Activated CD4-positive, alpha-beta T cell treated with anti-CD3 and anti-CD28 coated beads, Interleukin-2, amount 10 ng/mL, durations not matched to agents 7 days and 5 days (primary cell): ENCODE measurements at places on chromosomes 7 and 10. TPM values are rescaled to one million over a fixed set of nuclear protein-coding genes. Genes with fewer than 3 reads are reported as not detected.
A peak's percentile ranks its signal among the peaks of the same experiment; 100 is the strongest.

DNA sequence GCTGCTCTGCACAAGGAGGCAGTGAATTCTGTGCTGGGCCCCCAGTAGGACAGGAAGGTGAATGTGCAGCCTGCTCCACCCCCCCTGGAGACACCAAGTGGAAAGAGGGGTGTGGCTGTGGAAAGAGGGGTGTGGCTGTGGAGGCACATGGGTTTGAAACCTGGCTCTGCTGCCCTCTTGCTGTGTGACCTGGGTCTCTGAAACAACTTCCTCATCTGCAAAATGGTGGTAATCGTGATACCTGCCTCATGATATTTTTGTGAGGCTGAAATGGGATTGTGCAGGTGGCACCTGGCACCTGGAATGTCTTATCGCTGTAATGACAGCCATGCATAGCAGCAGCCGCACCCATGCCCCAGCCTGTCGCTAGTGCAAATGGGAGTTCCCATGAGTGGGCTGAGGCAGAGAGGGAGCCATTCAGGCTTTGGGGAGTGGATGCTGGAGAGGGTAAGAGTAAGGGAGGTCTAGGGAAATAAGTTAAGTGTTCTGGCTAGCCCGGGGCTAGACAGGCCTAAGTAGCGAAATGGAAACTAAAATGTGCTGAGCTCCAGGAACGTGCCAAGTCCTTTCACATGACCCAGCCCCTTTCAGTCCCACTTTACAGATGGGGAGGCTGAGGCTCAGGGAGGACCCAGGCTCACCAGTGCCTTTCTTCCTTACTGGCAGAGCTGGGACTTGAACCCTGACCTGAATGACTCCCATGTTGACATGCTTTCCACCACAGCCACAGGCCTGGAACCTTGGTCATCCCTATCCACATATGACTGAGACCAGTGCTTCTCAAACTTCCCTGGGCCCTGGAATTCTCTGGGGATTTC is 35.0 kb downstream of the C10orf105 start:
- peak; percentile 16 for DNase-seq
- H3K27me3 ChIP-seq: peaks cover 1% of the 10 kb centered on the region
- peaks cover 3% of the 10 kb centered on the region for H3K4me1 ChIP-seq
- H3K4me3 ChIP-seq: no peak overlapping the region

GRCh38 chr10:32205670-32206069 is 141.3 kb downstream of the EPC1 start:
- H3K4me3 ChIP-seq: no peak overlapping the region
- H3K36me3 ChIP-seq: no peaks in the 10 kb centered on the region
- H3K4me1 ChIP-seq: peaks cover 5% of the 10 kb centered on the region
- no peak for DNase-seq
- no peak overlapping the region for H3K27ac ChIP-seq

GRCh38 chr10:65808687-65809333 is 1117.0 kb upstream of the LRRTM3 start:
- H3K4me1 ChIP-seq: no peaks in the 10 kb centered on the region
- no peak overlapping the region for H3K27ac ChIP-seq
- no peaks in the 10 kb centered on the region for H3K36me3 ChIP-seq
- DNase-seq: no peak
- no peaks in the 10 kb centered on the region for H3K27me3 ChIP-seq

GRCh38 chr7:28747854-28748253 is 210.3 kb downstream of the TRIL start:
- no peak overlapping the region for H3K4me3 ChIP-seq
- DNase-seq: no peak
- peaks cover 1% of the 10 kb centered on the region for H3K27me3 ChIP-seq
- no peaks in the 10 kb centered on the region for H3K36me3 ChIP-seq
- no peaks in the 10 kb centered on the region for H3K4me1 ChIP-seq

DNA sequence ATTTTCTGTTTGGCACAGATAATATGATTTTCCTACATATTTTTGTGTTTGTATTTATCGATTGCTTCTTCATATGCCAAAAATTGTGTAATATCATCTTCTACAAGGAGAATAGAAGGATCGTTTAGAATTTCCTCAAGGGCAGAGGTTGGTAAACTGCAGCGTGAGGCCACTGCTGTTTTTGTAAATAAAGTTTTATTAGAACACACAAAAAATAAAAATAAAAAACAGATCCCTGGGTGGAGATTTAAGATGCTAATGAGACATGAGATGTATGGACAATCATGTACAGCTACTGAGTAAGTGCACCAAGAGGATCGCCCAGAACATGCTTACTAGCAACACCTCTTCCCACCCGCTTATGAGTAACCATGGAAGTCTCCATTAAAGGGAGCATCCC is 9.6 kb downstream of the LYZL2 start:
- no peaks in the 10 kb centered on the region for H3K4me1 ChIP-seq
- peaks cover 19% of the 10 kb centered on the region for H3K27me3 ChIP-seq
- no peak overlapping the region for H3K27ac ChIP-seq
- no peak for DNase-seq
- no peak overlapping the region for H3K4me3 ChIP-seq
- H3K36me3 ChIP-seq: no peaks in the 10 kb centered on the region

GRCh38 chr7:38880454-38880853 is 28.5 kb downstream of the VPS41 start:
- H3K4me1 ChIP-seq: peaks cover 7% of the 10 kb centered on the region
- no peak for DNase-seq
- H3K27ac ChIP-seq: no peak overlapping the region
- H3K36me3 ChIP-seq: peaks cover 23% of the 10 kb centered on the region

GIMAP1 gene
- total RNA-seq: 19.6 TPM

GRCh38 chr10:54985732-54986131 is 184.7 kb upstream of the PCDH15 start:
- DNase-seq: no peak
- H3K27ac ChIP-seq: no peak overlapping the region
- no peaks in the 10 kb centered on the region for H3K36me3 ChIP-seq
- no peak overlapping the region for H3K4me3 ChIP-seq

THSD7A gene
- total RNA-seq: not detected

GRCh38 chr7:128190051-128190647 is 50.9 kb upstream of the LEP start:
- no peak for DNase-seq
- no peak overlapping the region for H3K4me3 ChIP-seq
- peaks cover 5% of the 10 kb centered on the region for H3K4me1 ChIP-seq
- no peak overlapping the region for H3K27ac ChIP-seq
- H3K27me3 ChIP-seq: peaks cover 28% of the 10 kb centered on the region
- H3K36me3 ChIP-seq: peaks cover 9% of the 10 kb centered on the region

PKD2L1 gene
- not detected for total RNA-seq

DNA sequence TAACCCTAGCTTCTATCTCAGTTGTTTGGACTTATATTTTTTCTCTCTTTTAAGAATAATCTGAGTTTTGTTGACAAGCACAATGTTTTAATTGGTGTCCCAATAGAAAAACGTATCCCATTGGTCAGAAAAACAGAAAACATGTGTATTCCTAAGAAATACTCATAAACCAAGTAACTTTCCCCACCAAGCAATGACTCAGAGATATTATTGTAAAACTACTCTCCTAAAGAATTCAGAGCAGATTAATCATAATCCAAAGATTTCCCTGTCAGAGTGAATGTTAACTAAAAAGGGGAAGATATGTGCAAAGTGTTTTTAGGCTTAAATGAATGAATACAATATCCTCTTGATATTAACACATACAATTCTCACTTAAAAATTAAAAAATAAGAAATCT is 29.4 kb upstream of the MBL2 start:
- DNase-seq: no peak
- no peak overlapping the region for H3K4me3 ChIP-seq
- no peaks in the 10 kb centered on the region for H3K27me3 ChIP-seq
- H3K4me1 ChIP-seq: no peaks in the 10 kb centered on the region
- H3K27ac ChIP-seq: no peak overlapping the region
- H3K36me3 ChIP-seq: no peaks in the 10 kb centered on the region

SLC29A4 gene
- 0.25 TPM for total RNA-seq

GRCh38 chr7:27992755-27993493 is 187.7 kb downstream of the JAZF1 start:
- H3K4me1 ChIP-seq: peaks cover 2% of the 10 kb centered on the region
- no peaks in the 10 kb centered on the region for H3K27me3 ChIP-seq
- no peak for DNase-seq
- H3K4me3 ChIP-seq: no peak overlapping the region
- peaks cover 5% of the 10 kb centered on the region for H3K36me3 ChIP-seq
- no peak overlapping the region for H3K27ac ChIP-seq

- no peak overlapping the region for H3K4me3 ChIP-seq
- H3K36me3 ChIP-seq: peaks cover 4% of the 10 kb centered on the region
- no peaks in the 10 kb centered on the region for H3K27me3 ChIP-seq
- H3K27ac ChIP-seq: no peak overlapping the region
- no peak for DNase-seq
Measured at GRCh38 chr7:114821030-114821900, 100.6 kb upstream of the MDFIC start.

DNA sequence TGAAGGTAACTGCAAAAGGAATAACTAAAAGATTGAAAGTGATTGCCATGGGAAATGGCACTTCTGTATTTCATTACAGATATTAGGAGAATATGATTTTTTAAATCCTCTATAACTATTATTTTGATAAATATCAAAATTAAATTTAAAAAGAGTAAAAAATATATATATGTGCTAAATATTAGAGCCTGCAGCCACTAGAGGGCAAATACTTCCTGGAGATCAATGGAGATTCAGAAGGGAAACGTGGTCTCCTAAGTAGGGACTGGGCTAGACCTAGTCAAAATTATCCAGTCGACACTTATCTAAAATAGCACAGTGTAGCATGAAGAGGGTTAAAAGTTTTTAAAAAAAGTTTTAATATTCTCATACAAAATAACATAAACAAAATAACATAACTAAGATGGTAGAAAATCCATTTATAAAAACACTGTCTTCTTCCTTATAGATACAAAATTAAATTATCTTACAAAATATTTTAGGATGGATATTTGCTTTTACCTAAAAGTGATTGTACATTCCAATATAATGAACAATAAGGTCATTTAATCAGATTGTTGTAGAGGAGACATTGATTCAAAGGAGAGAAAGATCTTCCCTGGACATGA is 434.3 kb downstream of the MDFIC start:
- no peak for DNase-seq
- H3K27ac ChIP-seq: no peak overlapping the region
- H3K36me3 ChIP-seq: no peaks in the 10 kb centered on the region
- H3K4me3 ChIP-seq: no peak overlapping the region

OGDH gene
- total RNA-seq: 114 TPM

GRCh38 chr10:109403551-109403950 is 519.8 kb downstream of the XPNPEP1 start:
- H3K36me3 ChIP-seq: no peaks in the 10 kb centered on the region
- no peaks in the 10 kb centered on the region for H3K4me1 ChIP-seq
- no peaks in the 10 kb centered on the region for H3K27me3 ChIP-seq
- H3K4me3 ChIP-seq: no peak overlapping the region

- no peak overlapping the region for H3K27ac ChIP-seq
- no peak for DNase-seq
- no peak overlapping the region for H3K4me3 ChIP-seq
- peaks cover 10% of the 10 kb centered on the region for H3K4me1 ChIP-seq
- H3K27me3 ChIP-seq: peaks cover 2% of the 10 kb centered on the region
Measured at GRCh38 chr10:63689768-63690167, 168.6 kb downstream of the REEP3 start.

DNA sequence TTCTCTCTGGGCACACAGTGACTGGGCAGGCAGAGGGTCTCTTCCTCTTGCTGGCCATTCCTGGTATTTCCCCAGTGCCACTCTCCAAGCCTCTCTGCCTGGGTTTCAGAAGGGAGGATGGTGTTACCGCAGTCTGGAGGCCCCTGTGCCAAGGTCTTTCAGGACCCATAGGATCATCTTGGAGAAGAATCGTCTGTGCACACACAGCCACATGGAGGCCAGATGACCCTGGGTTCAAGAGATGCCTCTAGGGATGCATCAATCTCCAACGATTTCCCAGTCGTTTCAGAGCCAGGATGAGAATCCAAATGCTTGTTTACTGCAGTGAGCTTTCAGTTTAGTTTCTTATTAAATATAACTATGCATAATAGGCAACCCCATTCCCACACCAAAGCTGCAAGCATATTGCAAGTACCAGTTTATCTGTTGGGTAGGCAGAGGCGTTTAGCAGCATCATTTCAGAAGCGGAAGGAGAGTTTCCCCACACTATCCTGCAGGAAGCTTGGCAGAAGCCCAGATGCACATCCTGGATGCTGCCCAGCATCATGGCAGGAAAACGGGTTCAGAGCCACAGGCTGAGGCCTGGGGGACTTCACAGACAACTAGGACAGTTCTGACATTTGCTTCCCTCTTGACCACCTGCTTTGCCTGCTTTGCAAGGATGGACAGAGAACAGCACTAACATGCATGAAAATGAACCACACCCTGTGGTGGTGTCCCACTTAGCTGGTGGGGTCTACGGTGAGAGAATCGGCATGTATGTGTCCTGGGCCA is 134.7 kb upstream of the FAM20C start:
- H3K36me3 ChIP-seq: no peaks in the 10 kb centered on the region
- H3K27me3 ChIP-seq: no peaks in the 10 kb centered on the region
- no peak for DNase-seq
- no peaks in the 10 kb centered on the region for H3K4me1 ChIP-seq
- no peak overlapping the region for H3K27ac ChIP-seq

ACADSB gene
- total RNA-seq: 21.4 TPM

DNA sequence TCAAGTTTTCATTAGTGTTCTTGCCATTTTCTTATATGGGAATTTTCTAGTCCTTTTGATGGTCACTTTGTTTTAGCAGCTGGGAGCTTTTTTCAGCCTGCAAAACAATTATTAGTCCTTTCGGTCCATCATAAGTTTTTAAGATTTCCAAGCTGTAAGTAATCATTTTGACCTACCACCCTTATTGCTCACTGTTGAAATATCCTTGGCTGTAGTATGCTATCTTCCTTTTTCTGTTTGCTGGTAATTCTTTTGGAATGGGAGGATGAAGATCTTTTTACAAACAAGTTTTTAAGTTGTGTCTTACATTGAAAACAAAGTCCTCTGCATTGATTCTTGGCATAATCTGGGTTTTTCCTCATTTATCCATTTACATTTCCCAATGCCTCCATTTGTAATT is 24.0 kb downstream of the BZW2 start:
- DNase-seq: no peak
- no peaks in the 10 kb centered on the region for H3K27me3 ChIP-seq
- H3K4me3 ChIP-seq: no peak overlapping the region
- peaks cover 3% of the 10 kb centered on the region for H3K4me1 ChIP-seq

GRCh38 chr10:95562341-95562965 is 1.3 kb upstream of the SORBS1 start:
- no peak overlapping the region for H3K4me3 ChIP-seq
- peaks cover 29% of the 10 kb centered on the region for H3K27me3 ChIP-seq
- H3K27ac ChIP-seq: no peak overlapping the region
- no peak for DNase-seq
- H3K36me3 ChIP-seq: no peaks in the 10 kb centered on the region

H2BK1 gene
- total RNA-seq: not detected

MSMB gene
- total RNA-seq: not detected

DNA sequence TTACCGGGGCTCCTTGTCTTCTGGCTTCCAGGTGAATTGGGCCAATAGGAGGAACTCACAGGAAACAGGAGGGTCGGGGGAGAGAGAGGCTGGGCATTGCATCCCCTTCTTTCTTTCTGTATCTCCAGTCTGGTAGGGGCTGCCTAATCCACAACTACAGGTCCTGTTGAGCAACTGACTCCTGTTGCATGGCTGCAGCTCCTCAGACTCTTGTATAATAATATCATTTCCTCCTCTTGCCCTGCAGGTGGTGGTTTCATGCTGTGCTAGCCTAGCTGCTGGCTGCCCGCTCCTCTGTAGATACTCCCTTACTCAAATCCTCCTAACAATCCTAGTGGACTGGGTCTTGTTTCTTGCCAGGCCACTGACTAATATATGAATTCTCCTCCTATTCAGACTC is 276.5 kb upstream of the SMIM30 start:
- no peak overlapping the region for H3K4me3 ChIP-seq
- H3K4me1 ChIP-seq: no peaks in the 10 kb centered on the region
- no peak for DNase-seq
- H3K36me3 ChIP-seq: no peaks in the 10 kb centered on the region
